ENCODE measurements at places on chromosomes 1 and 21. TPM values are rescaled to one million over a fixed set of nuclear protein-coding genes. Genes with fewer than 3 reads are reported as not detected.
A peak's percentile ranks its signal among the peaks of the same experiment; 100 is the strongest.

Gene PRDM16
- total RNA-seq: 19.2 TPM

- no peak overlapping the region for H3K4me3 ChIP-seq
- H3K27me3 ChIP-seq: no peaks in the 10 kb centered on the region
- no peak overlapping the region for H3K27ac ChIP-seq
These were observed 87.0 kb downstream of the NRIP1 start for GRCh38 chr21:14977814-14978213.

- no peak for DNase-seq
- peaks cover 20% of the 10 kb centered on the region for H3K36me3 ChIP-seq
- H3K4me1 ChIP-seq: peaks cover 31% of the 10 kb centered on the region
These were observed 1.5 kb downstream of the AKIRIN1 start for GRCh38 chr1:38992412-38993111.

DNA sequence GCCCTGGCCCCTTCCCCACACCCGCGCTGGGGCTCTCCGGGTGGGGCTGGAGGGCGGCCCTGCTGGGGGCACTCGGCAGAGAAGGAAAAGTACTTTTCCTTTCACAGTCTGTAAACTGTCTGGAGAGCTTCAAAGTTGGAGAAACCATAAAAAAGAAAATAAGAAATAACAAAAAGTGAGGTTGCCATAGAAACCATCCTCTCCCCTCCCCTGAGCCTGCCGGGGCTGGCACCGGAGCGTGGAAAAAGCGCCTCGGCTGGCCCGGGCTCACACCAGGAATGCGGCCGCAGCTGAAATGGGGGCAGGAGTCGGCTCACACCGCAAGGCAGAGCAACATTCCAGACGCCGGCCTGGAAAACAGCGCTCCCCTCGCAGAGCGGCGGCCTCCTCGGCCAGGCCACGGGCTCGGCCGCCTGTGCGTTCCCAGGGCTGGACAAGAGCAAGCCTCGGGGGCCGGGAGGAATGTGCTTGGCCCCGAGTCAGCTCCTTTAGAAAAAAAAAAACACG, 69.2 kb downstream of the MORN1 start:
- no peaks in the 10 kb centered on the region for H3K27me3 ChIP-seq
- peak overlapping the region; percentile 87 for H3K27ac ChIP-seq
- H3K36me3 ChIP-seq: no peaks in the 10 kb centered on the region
- H3K4me1 ChIP-seq: peaks cover 30% of the 10 kb centered on the region

- no peaks in the 10 kb centered on the region for H3K27me3 ChIP-seq
- H3K4me3 ChIP-seq: peak overlapping the region; percentile 21
- H3K4me1 ChIP-seq: peaks cover 47% of the 10 kb centered on the region
- H3K27ac ChIP-seq: peak overlapping the region; percentile 32
These were observed 3.3 kb downstream of the CD46 start for GRCh38 chr1:207754974-207755700.

Gene PLA2G2E
- not detected for total RNA-seq

DNA sequence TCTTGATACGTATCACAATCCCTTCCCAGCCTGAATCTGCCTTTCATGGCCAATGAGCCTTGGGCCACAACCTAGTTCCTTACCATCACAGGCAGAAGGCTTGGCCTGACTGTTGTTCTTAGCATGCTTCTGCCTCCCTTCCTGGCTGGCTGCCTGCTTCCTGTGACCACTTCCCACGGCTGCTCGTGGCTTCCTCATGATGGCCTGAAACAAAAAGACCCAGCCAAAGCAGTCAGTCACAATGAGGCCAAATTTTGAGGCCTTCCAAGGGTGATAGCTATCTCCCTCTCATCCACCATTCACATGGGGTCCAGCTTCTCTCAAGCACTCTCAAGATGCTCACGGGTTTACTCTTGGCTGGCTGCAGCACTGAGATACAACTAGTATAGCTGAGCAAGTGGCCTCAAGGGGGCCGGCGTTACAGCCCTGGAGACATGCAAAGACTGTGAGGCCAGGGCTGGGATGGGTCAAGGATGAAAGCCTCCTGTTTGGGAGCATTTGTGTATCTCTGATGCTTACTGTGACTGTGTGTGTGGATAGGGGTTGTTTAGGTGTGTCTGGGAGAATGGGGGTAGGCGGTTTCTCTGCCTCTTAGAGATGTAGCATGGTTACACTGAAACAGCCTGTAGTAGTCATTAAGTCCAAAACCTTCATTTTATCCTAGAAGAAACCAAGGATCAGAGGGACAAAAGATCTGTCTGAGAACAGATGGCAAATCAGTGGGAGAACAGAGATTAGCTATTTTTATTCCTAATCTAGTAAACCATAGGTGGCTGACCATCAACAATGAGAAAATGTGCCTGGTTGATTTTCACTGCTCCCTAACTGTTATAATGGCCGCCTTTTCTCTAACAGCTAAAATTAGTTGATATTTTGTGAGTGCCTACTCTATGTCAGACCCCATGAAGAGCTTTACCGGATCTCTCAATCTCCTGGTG, 5.4 kb upstream of the TOE1 start:
- peaks cover 48% of the 10 kb centered on the region for H3K36me3 ChIP-seq
- no peak overlapping the region for H3K4me3 ChIP-seq
- H3K27me3 ChIP-seq: no peaks in the 10 kb centered on the region
- H3K27ac ChIP-seq: peak overlapping the region; percentile 8
- no peak for DNase-seq

DNA sequence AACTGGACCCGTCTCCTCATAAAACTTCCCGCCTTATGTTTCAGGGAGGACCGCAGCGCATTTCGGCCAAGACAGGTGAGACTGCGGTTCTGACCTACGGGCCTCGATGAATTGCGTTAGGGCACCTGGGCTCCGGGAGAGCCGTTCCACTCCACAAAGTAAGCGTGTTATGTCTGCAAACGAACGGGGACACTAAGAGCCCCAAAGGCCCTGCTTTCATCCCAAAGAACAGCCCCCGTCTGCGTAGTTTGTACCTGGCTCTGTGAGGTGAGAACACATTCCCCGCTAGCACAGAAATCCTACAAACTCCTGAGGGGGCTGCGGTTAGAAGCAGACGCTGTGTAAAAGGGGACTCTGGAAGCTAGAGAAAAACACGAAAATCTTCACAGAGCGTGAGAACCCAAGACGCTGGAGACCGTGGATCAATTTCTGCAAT, 41.6 kb upstream of the PPIAL4F start:
- no peaks in the 10 kb centered on the region for H3K36me3 ChIP-seq
- DNase-seq: no peak
- peaks cover 28% of the 10 kb centered on the region for H3K27me3 ChIP-seq
- H3K4me3 ChIP-seq: peak overlapping the region; percentile 46

GRCh38 chr1:18290740-18291412, 183.3 kb downstream of the IGSF21 start:
- no peaks in the 10 kb centered on the region for H3K4me1 ChIP-seq
- H3K4me3 ChIP-seq: no peak overlapping the region

Gene A3GALT2
- total RNA-seq: not detected

Gene OR2M7
- total RNA-seq: not detected

DNA sequence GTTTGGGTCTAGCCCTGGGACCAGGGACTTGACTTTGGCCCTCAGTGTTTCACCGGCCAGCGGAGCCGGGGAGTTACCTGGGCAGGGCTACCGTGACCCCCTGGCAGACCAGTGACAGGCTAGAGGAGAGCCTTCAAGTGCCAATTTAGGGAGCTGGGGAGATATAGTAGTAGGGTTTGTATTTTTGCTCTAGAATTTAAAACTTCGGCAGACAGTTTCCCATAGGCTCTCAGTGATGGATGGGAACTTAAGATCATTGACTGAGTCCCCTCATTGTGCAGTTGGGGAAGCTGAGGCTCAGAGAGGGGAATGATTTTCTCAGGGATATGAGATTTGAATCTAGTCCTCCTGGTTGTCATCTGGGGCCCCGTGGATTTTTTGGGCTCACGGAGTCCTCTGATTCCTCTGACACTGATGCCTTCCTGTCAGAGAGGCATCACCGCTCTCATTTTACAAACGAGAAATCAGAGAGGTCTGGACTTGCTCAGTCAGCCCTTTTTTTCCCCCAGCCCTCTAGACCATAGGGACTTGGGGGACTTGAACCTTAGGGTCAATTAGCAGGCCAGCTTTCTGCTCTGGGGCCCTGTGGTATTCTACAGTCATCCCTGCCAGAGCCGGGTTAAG, 58.3 kb upstream of the ACOT11 start:
- H3K27me3 ChIP-seq: peaks cover 5% of the 10 kb centered on the region
- no peak for DNase-seq
- peaks cover 38% of the 10 kb centered on the region for H3K4me1 ChIP-seq
- peak overlapping the region; percentile 91 for H3K27ac ChIP-seq

DNA sequence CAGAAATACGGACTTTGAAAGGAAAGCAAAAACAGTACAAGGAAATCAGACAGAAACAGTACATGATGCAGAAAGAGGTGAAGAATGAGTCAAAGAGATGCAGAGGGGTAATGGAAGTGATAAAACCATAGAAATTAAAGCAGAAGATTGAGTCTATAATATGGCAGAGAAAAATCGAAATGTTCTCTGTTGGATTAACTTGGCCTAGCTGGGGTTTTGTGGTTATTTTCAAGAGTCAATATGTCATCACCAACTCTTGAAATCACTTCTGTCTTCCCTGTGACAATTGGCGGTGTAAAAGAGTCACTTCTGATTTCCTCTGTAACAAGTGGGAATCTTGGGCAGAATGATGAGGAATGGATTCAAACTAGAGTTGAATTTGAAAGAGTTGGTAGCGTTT, 7.4 kb downstream of the YTHDF2 start:
- no peak overlapping the region for H3K27ac ChIP-seq
- H3K36me3 ChIP-seq: peaks cover 80% of the 10 kb centered on the region
- peak overlapping the region; percentile 18 for H3K4me3 ChIP-seq
- H3K27me3 ChIP-seq: no peaks in the 10 kb centered on the region

- no peaks in the 10 kb centered on the region for H3K36me3 ChIP-seq
- no peak for DNase-seq
- H3K27ac ChIP-seq: peak overlapping the region; percentile 65
- H3K4me3 ChIP-seq: no peak overlapping the region
- no peaks in the 10 kb centered on the region for H3K27me3 ChIP-seq
These were observed 83.8 kb downstream of the HSF2BP start for GRCh38 chr21:43575473-43575844.

GRCh38 chr1:112793631-112794565, 78.8 kb upstream of the PPM1J start:
- no peak overlapping the region for H3K4me3 ChIP-seq
- H3K36me3 ChIP-seq: no peaks in the 10 kb centered on the region
- H3K27ac ChIP-seq: no peak overlapping the region
- no peaks in the 10 kb centered on the region for H3K27me3 ChIP-seq
- H3K4me1 ChIP-seq: no peaks in the 10 kb centered on the region
- DNase-seq: no peak

DNA sequence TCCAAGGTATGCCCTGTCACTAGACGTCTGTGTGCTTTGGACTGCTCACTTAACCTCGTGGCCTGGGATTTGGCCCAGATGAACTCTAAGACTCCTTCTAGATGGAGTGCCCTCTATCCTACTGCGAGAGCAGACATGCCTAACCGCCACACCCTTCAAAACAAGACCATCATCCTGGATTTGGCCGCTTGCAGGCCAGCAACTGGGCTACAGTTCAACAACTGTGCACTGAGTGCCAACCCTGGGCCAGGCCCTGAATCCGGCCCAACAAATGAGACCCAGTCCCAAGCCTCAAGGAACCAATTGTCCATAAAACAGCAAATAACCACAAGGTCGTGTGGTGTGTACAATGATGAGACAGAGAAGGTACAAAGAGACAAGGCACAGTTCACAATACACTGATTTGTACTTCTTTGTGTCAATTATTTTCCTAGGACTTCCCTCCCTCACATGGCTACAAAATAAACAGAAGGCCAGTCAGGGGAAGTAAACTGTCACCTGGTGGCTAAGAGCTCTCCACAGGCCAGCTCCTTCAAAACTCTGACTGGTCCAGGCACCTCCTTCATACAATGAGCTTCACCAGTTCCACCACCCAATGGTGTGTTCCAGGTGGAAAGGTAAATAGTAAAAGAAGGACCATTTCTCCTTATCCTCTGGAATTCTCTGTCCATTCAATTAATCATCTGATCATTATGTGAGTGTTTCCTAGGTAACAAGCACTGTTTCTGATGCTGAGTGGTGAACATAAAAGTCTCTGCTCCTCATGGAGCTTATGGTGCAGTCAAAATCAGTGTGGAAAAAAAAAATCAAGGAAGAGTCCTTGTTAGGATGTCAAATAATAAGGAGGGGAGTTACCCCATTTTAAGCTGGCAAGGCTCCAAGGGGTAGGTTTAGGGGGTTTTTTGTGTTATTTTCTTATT, 60.4 kb downstream of the CAPZB start:
- H3K4me3 ChIP-seq: no peak overlapping the region
- peaks cover 97% of the 10 kb centered on the region for H3K4me1 ChIP-seq
- peak overlapping the region; percentile 61 for H3K27ac ChIP-seq
- no peak for DNase-seq
- H3K27me3 ChIP-seq: no peaks in the 10 kb centered on the region
- H3K36me3 ChIP-seq: no peaks in the 10 kb centered on the region

Measured in lower lobe of right lung (tissue), 2 donors.